ENCODE measurements at places on chromosomes 11 and 22.
A peak's percentile ranks its signal among the peaks of the same experiment; 100 is the strongest.

DNA sequence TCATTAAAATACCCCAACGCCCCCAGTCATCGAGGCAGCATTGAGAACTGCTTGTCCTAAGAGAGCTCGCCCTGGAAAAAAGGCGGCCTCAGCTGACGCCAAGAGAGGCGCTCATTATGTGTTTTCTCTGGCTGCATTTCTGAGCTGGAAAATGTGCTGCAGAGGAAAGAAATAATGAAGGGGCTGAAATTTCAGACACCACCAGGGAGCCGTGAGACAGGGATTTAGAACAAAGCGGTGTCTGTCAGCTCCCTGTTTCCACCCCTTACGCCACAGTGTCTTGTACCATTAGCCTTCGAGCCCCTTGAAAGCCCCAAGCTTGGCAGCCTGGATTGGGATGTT lies 14.4 kb downstream of the USH1C start:
- no peak for DNase-seq

DNA sequence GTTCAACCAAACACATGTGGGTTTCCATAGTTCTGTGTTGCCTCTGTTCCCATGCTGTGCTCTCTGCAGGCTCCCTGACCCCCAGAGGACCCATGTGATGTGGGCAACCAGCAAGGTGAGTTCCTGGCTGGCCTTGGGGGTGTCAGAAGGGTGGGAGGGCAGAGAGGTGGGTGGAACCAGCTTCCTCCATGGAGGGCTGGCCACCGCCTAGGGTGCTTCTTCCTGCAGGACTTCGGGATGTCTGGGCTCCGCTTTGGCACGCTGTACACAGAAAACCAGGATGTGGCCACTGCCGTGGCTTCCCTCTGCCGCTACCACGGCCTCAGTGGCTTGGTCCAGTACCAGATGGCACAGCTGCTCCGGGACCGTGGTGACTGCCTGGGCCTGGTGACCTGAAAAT lies 14.5 kb upstream of the EXT2 start:
- no peak for DNase-seq

GRCh38 chr11:108854346-108854745 lies 189.5 kb downstream of the DDX10 start:
- no peak for DNase-seq

DNA sequence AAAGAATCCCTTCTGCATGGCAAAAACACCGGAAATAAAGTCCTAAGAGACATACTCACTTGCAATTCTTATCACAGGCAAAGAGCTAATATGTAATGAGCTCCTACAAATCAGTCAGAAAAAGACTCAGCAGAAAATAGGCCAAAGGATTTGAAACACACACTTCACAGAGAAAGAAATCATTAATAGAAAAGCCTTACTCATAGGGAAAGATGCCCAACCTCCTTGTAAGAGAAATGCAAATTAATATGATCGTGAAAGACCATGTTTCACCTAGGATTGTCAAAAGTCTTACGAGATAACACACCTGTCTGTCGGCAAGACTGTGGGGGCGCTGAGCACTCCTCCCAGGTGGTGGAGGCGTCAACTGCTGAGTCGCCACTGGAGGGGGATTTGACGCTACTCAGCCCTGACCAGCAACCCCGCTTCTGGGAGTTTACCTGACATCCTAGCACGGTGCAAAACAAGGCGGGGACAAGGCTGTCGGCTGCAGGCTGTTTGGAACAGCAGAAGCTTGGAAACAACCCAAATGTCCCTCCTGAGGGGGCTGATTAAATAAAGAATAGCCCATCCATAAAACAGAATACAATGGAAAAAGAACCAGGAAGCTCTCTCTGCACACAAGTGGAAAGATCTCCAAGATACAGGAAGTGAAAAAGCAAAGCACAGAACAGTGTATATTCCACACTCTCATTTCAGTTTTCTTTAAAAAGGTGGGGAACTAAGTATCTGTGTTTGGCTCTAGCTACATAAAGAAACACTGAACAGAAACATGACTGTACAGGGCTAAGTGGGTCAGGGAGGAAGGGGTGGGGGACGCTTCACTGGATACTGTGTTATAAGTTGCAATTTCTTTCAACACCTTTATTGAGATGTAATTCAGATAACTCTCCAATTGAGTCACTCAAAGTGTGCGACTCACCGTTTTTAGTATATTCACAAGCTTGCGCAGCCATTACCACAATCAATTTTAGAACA lies 11.5 kb downstream of the CSNK1E start:
- DNase-seq, result peak; percentile 47

DNA sequence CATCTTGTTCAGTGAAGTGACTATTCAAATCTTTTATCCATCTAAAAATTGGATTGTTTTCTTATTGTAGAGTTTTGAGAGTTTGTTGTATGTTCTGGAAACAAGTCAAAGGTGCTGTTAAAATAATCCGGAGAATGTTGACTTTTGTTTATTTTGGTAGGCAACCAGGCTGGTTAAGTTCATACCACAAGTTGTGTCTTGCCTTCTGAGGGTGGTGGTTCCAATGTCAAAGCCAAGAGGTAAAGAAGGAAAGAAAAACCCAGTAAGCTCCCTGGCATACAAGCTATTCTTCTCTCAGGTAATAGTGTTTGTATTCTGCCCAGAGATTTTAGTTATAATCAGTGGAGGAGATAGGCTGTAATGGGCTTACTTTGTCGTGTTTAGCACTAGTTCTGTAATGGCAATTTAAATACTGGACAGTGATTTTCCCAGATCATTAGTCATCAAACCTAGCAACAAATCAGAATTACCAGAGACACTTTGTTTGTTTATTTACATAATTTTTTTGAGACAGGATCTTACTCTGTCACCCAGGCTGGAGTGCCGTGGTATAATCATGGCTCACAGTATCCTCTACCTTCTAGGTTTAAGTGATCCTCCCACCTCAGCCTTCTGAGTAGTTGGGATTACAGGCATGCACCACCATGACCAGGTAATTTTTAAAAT lies 15.1 kb upstream of the CSRP3 start:
- DNase-seq, result no peak

DNA sequence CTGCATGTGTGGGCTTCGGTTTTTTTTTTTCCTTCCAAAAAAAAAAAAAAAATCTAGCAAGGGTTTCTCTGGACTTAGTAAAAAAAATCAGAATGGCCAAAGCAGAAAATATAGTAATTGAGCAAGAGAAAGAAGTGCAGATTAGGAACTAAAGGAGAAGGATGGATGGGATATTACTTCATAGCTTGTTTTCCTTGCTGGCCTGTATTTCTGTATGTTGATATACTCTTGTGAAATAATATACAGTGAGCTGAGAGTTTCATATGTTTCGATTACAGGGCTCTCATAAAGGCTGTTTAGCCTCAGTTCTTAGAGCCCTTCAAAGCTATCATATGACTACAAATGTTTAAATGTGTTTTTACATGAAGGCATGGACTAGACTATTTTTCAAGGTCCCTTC lies 34.3 kb upstream of the NFRKB start:
- DNase-seq, result no peak

GRCh38 chr11:19328586-19329311 lies 88.0 kb upstream of the E2F8 start:
- DNase-seq, result no peak

DNA sequence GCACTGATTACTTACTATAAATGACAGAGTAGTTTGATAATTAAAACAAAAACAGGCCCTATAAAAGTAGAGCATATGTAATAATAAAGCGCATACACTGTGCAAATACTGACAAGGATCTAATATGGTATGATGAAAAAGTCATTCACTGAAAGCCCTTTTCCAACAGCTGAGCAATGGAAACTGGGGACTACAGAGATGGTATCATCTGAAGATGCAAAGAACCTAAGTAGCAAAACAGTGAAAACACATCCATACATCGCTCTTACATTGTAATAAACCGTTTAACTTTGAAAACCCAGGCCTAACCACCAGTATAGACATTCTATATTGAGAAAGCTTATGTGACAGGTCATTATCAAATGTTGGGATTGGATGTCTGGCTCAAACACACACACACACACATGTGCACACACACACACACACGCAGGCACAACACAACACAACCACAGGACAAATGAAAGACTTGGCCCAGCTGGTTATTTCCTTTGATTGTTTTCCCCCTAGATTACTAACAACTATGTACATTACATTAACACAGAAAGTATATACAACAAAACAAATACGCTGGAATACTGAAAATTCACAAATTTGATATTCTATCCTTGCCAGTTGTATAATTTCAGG lies 119.5 kb downstream of the APOL5 start:
- DNase-seq, result no peak

DNA sequence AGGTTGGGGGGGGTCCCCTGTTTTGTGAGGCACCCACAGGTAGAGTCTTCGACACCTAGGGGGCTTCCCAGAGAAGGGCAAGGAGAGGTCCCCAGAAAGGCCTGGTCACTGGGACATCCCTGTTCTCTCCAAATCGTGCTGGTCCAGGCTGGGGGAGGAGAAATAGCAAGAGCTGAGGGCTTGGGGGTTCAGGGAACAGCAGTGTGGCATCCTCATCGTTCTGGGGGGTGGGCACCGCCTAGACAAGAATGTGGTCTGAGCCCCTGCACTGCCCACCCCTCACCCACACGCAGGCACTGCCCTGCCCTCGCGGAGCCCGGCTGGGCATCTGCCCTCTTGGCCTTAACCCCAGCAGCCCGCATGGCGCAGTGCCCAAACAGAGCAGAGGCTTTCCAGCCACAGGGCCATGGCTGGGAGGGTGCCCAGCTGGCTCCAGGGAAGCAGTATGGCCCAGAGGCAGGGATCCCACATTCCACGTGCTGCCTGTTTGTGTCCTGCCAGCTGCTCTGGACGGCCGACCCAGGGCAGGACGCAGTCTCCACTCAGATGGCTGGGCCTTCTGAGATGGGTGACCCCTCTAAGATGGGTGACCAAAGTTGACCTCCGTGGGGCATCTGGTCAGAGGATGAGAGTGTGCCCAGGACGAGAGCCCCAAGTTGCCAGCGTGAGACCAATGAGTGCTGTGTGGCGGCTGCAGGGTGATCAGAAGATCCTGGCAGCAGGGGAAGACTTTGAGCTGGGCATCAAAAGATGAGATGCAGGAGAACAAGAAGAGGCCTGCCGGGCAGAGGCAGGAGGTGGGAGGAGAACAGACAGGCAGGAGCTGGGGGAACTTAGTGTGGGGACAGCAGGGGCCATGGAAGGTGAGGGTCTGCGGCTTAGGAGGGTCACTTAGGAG lies 14.4 kb downstream of the SCARF2 start:
- DNase-seq, result no peak

DNA sequence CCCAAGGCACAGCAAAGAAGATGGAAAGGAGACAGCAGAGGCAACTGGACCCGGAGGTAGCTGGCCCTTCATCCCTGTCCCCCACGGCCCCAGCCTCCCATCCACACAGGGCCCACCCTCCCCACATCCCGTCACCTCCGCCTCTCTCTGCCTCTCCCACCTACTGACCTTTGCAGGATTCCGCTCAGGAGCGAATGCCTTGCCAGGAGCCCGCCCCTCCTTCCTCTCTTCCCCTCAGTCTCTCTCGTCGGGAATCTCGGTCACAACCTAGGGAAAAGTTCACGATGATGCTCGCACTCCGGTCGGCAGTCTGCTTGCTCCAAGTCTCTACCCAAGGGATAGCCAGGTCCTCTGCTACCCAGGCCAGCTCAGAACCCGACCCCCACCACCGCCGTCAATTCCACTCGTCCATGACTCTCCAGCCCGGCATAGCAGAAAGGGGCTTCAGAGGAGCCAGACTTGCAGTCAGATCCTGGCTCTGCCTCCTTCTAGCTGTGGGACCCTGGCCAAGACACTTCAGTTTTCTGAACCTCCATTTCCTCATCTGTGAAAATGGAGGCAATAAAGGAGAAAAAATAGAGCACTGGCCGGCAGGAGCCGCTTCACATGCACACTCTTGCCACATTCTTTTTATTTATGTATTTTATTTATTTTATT lies 10.2 kb downstream of the AHNAK start:
- DNase-seq, result no peak

DNA sequence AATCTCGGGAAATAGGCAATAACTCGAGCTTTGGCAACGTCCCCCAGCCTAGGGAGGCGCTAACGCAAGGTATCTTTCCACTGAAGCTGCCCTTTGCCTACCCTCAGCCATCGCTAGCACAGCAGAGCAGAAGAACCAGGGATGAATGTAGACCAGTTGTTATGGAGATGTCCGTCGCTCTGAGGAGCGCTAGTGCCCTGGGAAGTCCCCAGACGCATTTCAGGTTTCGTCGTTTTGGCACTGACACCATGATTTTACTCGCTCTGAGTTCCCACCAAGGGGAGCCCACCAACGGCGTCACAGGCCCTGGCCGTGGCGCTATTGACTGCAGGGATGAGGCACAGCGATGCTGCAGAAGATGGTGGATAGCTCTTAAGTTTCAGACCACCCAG lies 22.7 kb upstream of the BDNF start:
- no peak for DNase-seq

DNA sequence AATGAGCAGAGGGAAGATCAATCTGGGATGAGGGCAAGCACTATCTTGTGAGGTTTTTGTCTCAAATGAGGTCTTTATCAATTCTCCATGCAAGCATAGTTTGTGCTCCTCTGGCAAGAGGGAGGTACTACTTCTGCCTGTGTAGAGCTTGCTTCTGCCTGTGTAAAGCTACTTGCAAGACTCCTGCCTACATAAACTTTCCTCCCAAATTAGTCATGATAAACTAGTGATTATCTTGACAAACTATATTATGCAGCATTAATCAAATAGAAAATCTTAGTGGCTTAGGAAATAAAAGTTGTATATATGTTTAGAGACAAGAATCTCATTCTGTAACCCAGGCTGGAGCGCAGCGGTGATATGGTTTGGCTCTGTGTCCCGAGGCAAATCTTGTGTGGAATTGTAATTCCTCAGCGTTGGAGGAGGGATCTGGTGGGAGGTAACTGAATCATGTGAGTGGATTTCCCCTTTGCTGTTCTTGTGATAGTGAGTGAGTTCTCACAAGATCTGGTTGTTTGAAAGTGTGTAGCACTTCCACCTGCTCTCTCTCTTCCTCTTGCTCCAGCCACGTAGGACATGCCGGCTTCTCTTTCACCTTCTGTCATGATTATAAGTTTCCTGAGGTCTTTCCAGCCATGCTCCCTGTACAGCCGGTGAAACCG lies 8.0 kb upstream of the MMP10 start:
- no peak for DNase-seq

- DNase-seq, result no peak
Measured at GRCh38 chr11:36750349-36750748, 152.3 kb upstream of the RAG2 start.

- no peak for DNase-seq
Measured at GRCh38 chr11:73359341-73359740, 16.9 kb upstream of the RELT start.

GRCh38 chr22:49566141-49566541 lies 261.5 kb downstream of the BRD1 start:
- DNase-seq, result no peak

GRCh38 chr11:62604460-62605120 lies 2.9 kb upstream of the MTA2 start:
- DNase-seq, result no peak
